Naive thymus-derived CD8-positive, alpha-beta T cell (primary cell): ENCODE measurements at places on chromosomes 12 and 14. TPM values are rescaled to one million over a fixed set of nuclear protein-coding genes. Genes with fewer than 3 reads are reported as not detected.
A peak's percentile ranks its signal among the peaks of the same experiment; 100 is the strongest.

Gene SRRM4
- not detected for total RNA-seq

GRCh38 chr14:85016496-85016895 lies 513.4 kb upstream of the FLRT2 start:
- H3K27ac ChIP-seq: no peak overlapping the region
- H3K4me3 ChIP-seq: no peak overlapping the region
- no peak for DNase-seq
- no peaks in the 10 kb centered on the region for H3K27me3 ChIP-seq
- no peaks in the 10 kb centered on the region for H3K36me3 ChIP-seq
- no peaks in the 10 kb centered on the region for H3K4me1 ChIP-seq

- peaks cover 2% of the 10 kb centered on the region for H3K36me3 ChIP-seq
- no peak overlapping the region for H3K27ac ChIP-seq
- H3K4me1 ChIP-seq: no peaks in the 10 kb centered on the region
These were observed 197.7 kb upstream of the DDHD1 start for GRCh38 chr14:53350866-53351265.

Gene PTCSC3
- not detected for total RNA-seq

Gene TAS2R13
- total RNA-seq: 1.2 TPM

- no peak overlapping the region for H3K27ac ChIP-seq
- no peaks in the 10 kb centered on the region for H3K27me3 ChIP-seq
- H3K4me3 ChIP-seq: no peak overlapping the region
- H3K4me1 ChIP-seq: no peaks in the 10 kb centered on the region
These were observed 210.9 kb upstream of the PRKD1 start for GRCh38 chr14:30138567-30138966.

Gene RAD9B
- 3.8 TPM for total RNA-seq

GRCh38 chr12:107373238-107373809 lies 280.0 kb upstream of the CRY1 start:
- no peaks in the 10 kb centered on the region for H3K36me3 ChIP-seq
- peaks cover 87% of the 10 kb centered on the region for H3K4me1 ChIP-seq
- peak overlapping the region; percentile 84 for H3K4me3 ChIP-seq
- peak overlapping the region; percentile 92 for H3K27ac ChIP-seq
- no peaks in the 10 kb centered on the region for H3K27me3 ChIP-seq
- no peak for DNase-seq

- H3K27ac ChIP-seq: no peak overlapping the region
- no peak for DNase-seq
- H3K4me1 ChIP-seq: peaks cover 1% of the 10 kb centered on the region
- no peaks in the 10 kb centered on the region for H3K27me3 ChIP-seq
These were observed 211.6 kb downstream of the DUSP6 start for GRCh38 chr12:89140602-89141238.

Gene DHRS1
- total RNA-seq: 27.5 TPM

Gene SLC39A9
- 35.0 TPM for total RNA-seq

GRCh38 chr12:25882266-25882665 lies 76.2 kb upstream of the RASSF8 start:
- no peak overlapping the region for H3K27ac ChIP-seq
- peaks cover 2% of the 10 kb centered on the region for H3K27me3 ChIP-seq
- no peak overlapping the region for H3K4me3 ChIP-seq
- H3K36me3 ChIP-seq: no peaks in the 10 kb centered on the region
- H3K4me1 ChIP-seq: no peaks in the 10 kb centered on the region

DNA sequence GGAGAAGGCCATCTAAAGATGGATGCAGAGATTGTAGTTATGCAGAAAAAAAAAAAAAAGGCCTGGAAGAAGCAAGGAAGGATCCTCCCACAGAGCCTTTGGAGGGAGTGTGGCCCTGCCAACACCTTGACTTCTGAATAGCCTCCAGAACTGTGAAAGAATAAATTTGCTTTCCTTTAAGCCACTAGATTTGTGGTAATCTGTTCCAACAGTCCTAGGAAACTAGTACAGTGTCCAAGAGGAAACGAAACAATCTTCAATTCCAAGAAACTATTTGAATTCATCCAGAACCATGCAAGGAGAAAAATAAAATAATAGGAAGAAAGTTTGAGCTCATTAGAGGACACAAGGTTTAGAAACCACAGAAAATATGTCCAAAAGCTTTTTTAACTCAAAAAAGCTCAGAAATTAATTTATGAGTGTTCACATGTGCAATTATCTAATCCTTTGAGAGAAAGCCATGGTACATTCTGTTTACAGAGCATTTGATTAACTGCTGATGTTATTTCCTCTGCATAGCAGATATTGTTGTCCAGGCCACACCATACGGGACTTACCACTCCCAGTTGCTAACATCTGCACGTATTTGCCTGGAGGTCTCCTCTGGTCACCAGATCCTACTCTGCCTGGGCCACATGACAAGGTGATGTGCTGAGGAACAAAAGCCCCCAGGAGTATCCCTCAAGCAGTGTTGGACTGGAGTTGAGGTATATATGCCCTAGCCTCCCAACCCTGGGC lies 30.0 kb upstream of the STAB2 start:
- peaks cover 37% of the 10 kb centered on the region for H3K27me3 ChIP-seq
- no peak for DNase-seq
- no peak overlapping the region for H3K27ac ChIP-seq

DNA sequence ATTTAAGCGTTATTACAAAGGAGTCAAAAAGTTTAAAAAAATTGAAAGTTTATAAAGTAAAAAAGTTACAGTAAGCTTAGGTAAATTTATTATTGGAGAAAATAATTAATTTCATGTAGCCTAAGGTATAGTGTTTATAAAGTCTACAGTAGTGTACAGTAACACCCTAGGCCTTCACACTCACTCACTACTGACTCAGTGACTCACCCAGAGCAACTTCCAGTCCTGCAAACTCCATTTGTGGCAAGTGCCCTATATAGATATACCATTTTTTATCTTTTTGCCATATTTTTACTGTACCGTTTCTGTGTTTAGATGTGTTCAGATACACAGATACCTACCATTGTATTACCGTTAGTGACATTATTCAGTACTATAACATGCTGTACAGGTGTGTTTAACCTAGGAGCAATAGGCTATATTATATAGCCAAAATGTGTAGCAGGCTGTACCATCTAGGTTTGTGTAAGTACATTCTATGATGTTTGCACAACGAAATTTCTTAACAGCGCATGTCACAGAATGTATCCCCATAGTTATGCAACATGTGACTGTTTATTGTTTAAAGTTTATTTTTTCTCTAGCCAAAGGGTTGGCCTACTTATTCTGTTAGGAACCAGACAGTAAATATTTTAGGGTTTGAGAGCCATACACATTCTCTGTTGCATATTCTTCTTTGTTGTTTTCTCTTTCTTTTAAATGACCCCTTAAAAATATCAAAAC lies 155.5 kb downstream of the PCNX1 start:
- no peaks in the 10 kb centered on the region for H3K27me3 ChIP-seq
- DNase-seq: no peak
- peaks cover 79% of the 10 kb centered on the region for H3K36me3 ChIP-seq

- peak; percentile 71 for DNase-seq
- H3K4me1 ChIP-seq: peaks cover 21% of the 10 kb centered on the region
- H3K27me3 ChIP-seq: no peaks in the 10 kb centered on the region
- H3K4me3 ChIP-seq: peak overlapping the region; percentile 83
These were observed 11.6 kb upstream of the CDH24 start for GRCh38 chr14:23068789-23069412.

Gene IPO8
- total RNA-seq: 63.0 TPM

Gene POTEG
- not detected for total RNA-seq

- H3K4me1 ChIP-seq: no peaks in the 10 kb centered on the region
- DNase-seq: no peak
- H3K4me3 ChIP-seq: no peak overlapping the region
- H3K36me3 ChIP-seq: no peaks in the 10 kb centered on the region
- no peak overlapping the region for H3K27ac ChIP-seq
These were observed 37.3 kb upstream of the TRHDE start for GRCh38 chr12:72234886-72235285.

Gene FOXM1
- 0.62 TPM for total RNA-seq

Gene RDH16
- total RNA-seq: 1.6 TPM
